B cell (primary cell): ENCODE measurements at places on chromosomes 11 and 22. TPM values are rescaled to one million over a fixed set of nuclear protein-coding genes. Genes with fewer than 3 reads are reported as not detected.

DNA sequence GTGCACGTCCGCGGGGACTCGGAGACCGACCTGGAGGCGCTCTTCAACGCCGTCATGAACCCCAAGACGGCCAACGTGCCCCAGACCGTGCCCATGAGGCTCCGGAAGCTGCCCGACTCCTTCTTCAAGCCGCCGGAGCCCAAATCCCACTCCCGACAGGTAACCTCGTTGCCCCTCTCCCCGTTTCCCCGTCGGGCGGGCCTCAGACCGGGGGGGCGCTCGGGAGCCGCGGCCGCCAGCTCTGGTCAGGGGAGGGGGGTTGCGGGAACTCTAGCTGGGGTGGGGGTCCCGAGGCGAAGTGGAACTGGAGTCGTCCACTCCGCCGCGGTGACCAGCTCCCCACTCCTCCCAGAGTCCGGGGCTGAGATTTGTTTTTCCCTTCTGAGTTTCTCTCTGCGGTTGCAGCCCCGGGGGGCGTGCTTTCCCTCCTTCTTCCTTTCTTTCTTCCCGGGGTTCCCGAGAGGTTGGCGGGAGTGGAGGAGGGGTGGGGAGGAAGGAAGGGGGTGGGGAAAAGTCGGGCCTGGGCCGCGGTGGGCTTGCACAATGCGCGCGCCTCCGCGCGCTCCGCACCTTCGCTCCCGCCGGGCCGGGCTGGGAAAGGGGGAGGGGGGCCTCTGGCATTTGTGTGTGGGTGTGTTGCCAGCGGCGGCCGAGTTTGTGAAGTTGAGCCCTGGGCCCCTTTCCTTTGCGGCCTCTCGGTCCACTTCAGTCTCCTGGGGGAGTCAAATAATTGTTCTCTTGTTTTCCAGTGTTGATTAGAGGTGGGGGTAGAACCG, 952 bp downstream of the YAP1 start:
- H3K36me3 ChIP-seq, result no peaks in the 10 kb centered on the region
- peak; percentile 15 for DNase-seq
- peaks cover 20% of the 10 kb centered on the region for H3K4me1 ChIP-seq
- H3K27ac ChIP-seq, result no peak overlapping the region
- peaks cover 33% of the 10 kb centered on the region for H3K27me3 ChIP-seq
- peak overlapping the region; percentile 70 for H3K4me3 ChIP-seq

- no peak overlapping the region for H3K27ac ChIP-seq
- H3K4me1 ChIP-seq, result no peaks in the 10 kb centered on the region
- no peak overlapping the region for H3K4me3 ChIP-seq
- H3K27me3 ChIP-seq, result no peaks in the 10 kb centered on the region
- DNase-seq, result no peak
Measured at GRCh38 chr11:20688761-20689160, 19.4 kb downstream of the NELL1 start.

DNA sequence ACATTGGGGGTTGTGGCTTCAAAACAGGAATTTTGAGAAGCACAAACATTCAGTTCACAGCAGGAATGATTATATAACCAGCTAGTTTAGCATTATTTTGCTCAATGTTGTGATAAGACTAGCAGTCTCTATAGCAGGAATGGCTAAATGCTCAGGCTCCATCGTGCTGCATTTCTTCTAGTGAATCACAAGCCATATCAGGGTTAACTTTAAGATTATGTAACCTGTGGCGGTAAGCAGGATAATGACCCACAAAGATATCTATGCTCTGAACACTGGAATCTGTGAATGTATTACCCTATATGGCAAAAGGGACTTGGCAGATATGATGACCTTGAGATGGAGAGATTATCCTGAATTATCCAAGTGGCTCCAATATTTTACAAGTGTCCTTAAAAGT, 14.8 kb downstream of the FSHB start:
- no peak overlapping the region for H3K27ac ChIP-seq
- DNase-seq, result no peak
- H3K4me3 ChIP-seq, result no peak overlapping the region
- H3K36me3 ChIP-seq, result no peaks in the 10 kb centered on the region

Gene GAL
- not detected in 2 replicates for polyA plus RNA-seq

Gene NXPE4
- not detected in 2 replicates for polyA plus RNA-seq

Gene SPDYC
- polyA plus RNA-seq, result not detected in 2 replicates

DNA sequence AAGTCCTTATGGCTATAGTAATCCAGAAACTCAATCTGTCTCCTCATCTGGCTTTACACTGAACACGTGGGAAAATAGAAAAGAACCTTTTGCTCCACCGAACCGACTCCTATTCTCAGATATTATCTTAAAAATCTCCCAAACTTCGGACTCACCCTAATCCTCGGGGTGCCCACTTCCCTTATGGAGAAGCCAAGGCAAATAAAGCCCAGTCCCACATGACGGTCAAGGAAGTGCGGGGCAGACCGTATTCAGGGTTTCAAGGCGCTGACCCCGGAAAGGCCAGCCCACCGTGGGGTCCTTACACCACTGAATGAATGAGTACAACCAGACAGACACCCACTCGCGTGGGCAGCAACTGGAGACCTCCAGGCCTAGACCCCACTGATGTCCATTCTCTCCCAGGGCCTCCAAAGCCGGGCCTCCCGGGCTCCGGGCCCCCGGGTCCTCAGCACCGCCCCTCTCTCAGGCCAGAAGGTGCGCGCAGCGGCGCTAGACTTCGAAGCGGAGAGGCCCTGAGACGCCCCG, 489 bp downstream of the NUP98 start:
- H3K27ac ChIP-seq, result peak overlapping the region; percentile 93
- DNase-seq, result no peak
- H3K4me3 ChIP-seq, result peak overlapping the region; percentile 98
- H3K27me3 ChIP-seq, result no peaks in the 10 kb centered on the region
- peaks cover 13% of the 10 kb centered on the region for H3K36me3 ChIP-seq
- peaks cover 31% of the 10 kb centered on the region for H3K4me1 ChIP-seq

DNA sequence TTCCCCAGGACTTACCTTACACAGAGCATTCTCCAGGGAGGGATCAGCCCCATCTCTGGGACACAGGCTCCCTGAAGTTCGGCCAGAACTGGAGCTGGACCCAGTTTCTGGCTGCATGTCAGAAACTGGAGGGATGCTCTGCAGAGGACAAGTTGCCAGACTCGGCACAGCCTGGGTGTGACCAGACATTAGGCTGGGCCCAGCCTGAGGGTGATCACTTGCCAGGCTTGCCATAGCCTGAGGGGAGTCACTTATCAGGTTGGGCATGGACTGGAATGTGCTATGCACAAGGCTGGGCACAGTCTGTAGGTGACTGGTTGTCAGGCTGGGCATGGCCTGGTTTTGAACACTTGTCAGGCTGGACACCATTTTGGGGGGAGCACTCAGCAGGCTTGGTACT, 30.7 kb upstream of the STK33 start:
- H3K27ac ChIP-seq, result no peak overlapping the region
- H3K4me1 ChIP-seq, result no peaks in the 10 kb centered on the region
- H3K36me3 ChIP-seq, result peaks cover 50% of the 10 kb centered on the region
- H3K4me3 ChIP-seq, result no peak overlapping the region
- no peaks in the 10 kb centered on the region for H3K27me3 ChIP-seq
- no peak for DNase-seq

- no peak overlapping the region for H3K27ac ChIP-seq
- peaks cover 24% of the 10 kb centered on the region for H3K36me3 ChIP-seq
- H3K4me3 ChIP-seq, result no peak overlapping the region
- H3K4me1 ChIP-seq, result no peaks in the 10 kb centered on the region
- DNase-seq, result no peak
- no peaks in the 10 kb centered on the region for H3K27me3 ChIP-seq
Measured at GRCh38 chr11:223026-223789, 12.9 kb downstream of the SIRT3 start.

DNA sequence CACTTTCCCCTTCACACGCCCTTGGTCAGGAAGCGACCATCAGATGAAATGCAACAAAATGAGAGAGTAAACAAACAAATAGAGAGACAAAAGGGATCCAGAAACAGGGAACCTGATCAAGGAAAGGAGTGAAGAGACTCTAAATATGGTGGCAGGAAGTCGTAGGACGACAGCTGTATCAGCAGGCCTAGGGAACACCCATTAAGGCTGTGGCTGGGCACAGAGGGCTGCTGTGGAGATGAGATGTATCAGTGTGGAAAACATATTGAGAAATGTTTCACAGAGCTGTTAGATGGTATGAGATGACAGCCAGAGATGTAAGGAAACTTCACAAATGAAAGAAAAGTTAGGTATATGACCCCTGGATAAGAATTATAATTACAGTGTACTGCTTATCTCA, 155.8 kb upstream of the MTMR2 start:
- no peak overlapping the region for H3K27ac ChIP-seq
- H3K36me3 ChIP-seq, result peaks cover 4% of the 10 kb centered on the region
- peaks cover 29% of the 10 kb centered on the region for H3K4me1 ChIP-seq
- no peaks in the 10 kb centered on the region for H3K27me3 ChIP-seq

Gene TMEM191C
- polyA plus RNA-seq, result 5.2 and 5.8 TPM in 2 replicates

Gene RTCB
- 32.8 and 49.0 TPM in 2 replicates for polyA plus RNA-seq

GRCh38 chr11:73931951-73932350, 18.9 kb upstream of the DNAJB13 start:
- no peak for DNase-seq
- H3K27me3 ChIP-seq, result no peaks in the 10 kb centered on the region
- H3K27ac ChIP-seq, result no peak overlapping the region
- H3K36me3 ChIP-seq, result peaks cover 10% of the 10 kb centered on the region

Gene CRYBB2
- not detected in 2 replicates for polyA plus RNA-seq

Gene PDE3B
- 1.0 and 1.1 TPM in 2 replicates for polyA plus RNA-seq

Gene PATE4
- not detected in 2 replicates for polyA plus RNA-seq

GRCh38 chr11:33559567-33559966, 141.1 kb downstream of the C11orf91 start:
- H3K36me3 ChIP-seq, result no peaks in the 10 kb centered on the region
- H3K27me3 ChIP-seq, result no peaks in the 10 kb centered on the region
- no peak overlapping the region for H3K4me3 ChIP-seq
- H3K27ac ChIP-seq, result no peak overlapping the region
- H3K4me1 ChIP-seq, result no peaks in the 10 kb centered on the region
- DNase-seq, result no peak

Gene GRM5
- not detected in 2 replicates for polyA plus RNA-seq

DNA sequence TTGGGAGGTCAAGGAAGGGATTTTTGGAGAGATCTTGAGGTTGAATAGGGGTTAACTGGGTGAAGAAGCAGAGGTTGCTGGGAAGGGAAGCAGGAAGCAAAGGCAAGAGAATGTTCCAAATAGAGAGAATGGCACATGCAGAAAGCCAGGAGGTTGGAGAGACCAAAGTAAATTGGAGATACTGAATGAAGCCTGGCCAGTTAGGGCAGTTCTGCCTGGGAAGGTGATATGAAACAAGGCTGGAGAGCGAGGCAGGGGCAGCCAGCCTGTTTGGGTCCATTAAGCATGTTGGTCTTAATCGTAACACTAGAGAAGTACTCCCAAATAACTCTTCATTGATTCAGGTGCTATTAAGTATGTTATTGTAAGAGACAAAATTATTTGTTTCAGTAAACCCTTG, 48.2 kb downstream of the ZNF143 start:
- no peak overlapping the region for H3K4me3 ChIP-seq
- peaks cover 8% of the 10 kb centered on the region for H3K36me3 ChIP-seq
- no peaks in the 10 kb centered on the region for H3K27me3 ChIP-seq
- no peak overlapping the region for H3K27ac ChIP-seq
- no peak for DNase-seq
- peaks cover 7% of the 10 kb centered on the region for H3K4me1 ChIP-seq
